ENCODE measurements at places on chromosomes 11 and 22. TPM values are rescaled to one million over a fixed set of nuclear protein-coding genes. Genes with fewer than 3 reads are reported as not detected.

- DNase-seq, result no peak
Measured at GRCh38 chr11:1830322-1831223, 4.2 kb upstream of the SYT8 start.

GRCh38 chr11:69040581-69041260, 8.0 kb upstream of the TPCN2 start:
- peak; percentile 68 for DNase-seq

GLYATL2 gene
- 0.59 TPM for polyA plus RNA-seq

GRCh38 chr11:83502041-83502440, 215.9 kb upstream of the CCDC90B start:
- no peak for DNase-seq

DNA sequence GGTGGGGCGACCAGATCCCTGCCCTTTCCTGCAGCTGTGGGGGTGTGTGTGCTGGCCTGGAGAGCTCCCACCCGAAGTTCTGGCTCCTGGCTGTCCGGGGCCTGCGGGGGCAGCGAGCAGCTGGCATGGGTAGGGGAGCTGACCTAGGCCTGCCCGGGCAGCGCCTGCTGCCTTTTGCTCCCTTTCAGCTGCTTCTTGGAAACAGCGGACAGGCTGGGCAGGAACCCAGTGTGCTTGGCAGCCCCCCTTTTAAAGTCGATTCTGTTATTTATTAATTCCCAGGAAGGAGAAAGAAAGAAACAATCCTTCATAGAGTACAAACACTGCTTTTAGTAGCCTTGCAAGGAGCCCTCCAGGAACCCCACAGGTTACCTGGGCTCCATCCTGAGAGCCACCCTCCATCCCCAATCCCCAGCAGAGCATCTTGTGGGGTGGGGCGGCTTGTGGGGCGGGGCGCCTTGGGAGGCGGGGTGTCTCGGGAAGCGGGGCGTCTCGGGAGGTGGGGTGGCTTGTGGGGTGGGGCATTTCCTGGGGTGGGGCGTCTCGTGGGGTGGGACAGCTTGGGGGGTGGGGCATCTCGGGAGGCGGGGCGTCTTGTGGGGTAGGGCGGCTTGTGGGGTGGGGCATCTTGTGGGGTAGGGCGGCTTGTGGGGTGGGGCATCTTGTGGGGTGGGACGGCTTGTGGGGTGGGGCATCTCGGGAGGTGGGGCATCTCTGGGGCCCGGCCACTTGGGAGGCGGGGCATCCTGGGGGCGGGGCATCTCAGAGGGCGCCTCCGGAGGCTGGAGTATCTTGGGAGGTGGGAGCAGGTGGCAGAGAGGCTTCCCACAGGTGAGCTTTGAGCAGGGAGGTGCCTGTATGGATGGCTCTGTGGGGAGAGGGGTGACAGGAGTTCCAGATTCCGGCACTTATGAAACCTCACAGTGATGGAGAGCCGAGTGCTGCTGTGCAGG, 7.0 kb downstream of the CD81 start:
- no peak for DNase-seq

- no peak for DNase-seq
Measured at GRCh38 chr22:22737590-22737989, 93.2 kb downstream of the GGTLC2 start.

- DNase-seq, result peak; percentile 89
Measured at GRCh38 chr22:20807315-20807752, 33.4 kb downstream of the SERPIND1 start.

GRCh38 chr11:85431319-85431718, 195.8 kb downstream of the DLG2 start:
- no peak for DNase-seq

MOGAT2 gene
- polyA plus RNA-seq, result not detected

DNA sequence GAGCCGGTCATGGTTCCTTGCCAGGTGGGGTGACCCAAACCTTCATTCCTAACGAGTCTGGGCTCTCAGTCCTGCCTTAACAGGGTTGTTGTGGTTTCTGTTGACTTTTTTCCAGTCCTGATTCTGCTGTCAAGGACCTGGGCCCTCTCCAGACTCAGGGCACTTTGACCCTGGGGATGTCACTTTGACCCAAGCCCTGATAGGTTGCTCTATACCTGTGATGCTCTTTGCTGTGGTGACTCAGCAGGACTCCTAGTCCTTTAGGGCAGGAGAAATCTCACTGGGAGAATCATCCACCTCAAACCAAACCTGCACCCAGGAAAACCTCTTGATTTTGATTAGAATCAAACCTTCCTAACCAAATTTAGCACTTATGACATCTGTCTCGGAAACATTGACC, 20.5 kb upstream of the MPPED1 start:
- DNase-seq, result no peak

BSCL2 gene
- polyA plus RNA-seq, result 70.8 TPM

- no peak for DNase-seq
Measured at GRCh38 chr22:37842015-37842793, 1.9 kb downstream of the ANKRD54 start.

DNA sequence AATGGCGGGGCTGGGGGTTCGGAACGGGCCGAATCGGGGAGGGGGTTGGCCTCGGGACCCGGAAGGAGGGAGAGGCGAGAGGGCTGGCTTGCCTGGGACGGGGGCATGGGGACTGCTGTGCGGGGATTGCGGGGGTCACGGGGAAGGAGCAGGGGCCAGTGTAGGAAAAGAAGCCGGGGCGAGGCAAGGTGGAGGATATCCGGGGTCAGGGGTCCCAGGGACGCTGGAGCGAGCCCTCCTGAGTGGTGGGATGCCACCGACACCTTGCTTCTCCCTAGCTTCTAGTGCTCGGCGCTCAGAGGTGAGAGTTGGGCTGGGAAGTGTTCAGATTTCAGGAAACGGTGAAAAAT, 426 bp upstream of the GDPD5 start:
- no peak for DNase-seq

TRAF6 gene
- 9.0 TPM for polyA plus RNA-seq

MRPL48 gene
- 52.3 TPM for polyA plus RNA-seq

CDKN1C gene
- 2.1 TPM for polyA plus RNA-seq

GRCh38 chr11:120914021-120914420, 109.9 kb upstream of the TBCEL start:
- no peak for DNase-seq
